RPMI8226 (cell line): ENCODE measurements at places on chromosomes 2 and 18.

DNA sequence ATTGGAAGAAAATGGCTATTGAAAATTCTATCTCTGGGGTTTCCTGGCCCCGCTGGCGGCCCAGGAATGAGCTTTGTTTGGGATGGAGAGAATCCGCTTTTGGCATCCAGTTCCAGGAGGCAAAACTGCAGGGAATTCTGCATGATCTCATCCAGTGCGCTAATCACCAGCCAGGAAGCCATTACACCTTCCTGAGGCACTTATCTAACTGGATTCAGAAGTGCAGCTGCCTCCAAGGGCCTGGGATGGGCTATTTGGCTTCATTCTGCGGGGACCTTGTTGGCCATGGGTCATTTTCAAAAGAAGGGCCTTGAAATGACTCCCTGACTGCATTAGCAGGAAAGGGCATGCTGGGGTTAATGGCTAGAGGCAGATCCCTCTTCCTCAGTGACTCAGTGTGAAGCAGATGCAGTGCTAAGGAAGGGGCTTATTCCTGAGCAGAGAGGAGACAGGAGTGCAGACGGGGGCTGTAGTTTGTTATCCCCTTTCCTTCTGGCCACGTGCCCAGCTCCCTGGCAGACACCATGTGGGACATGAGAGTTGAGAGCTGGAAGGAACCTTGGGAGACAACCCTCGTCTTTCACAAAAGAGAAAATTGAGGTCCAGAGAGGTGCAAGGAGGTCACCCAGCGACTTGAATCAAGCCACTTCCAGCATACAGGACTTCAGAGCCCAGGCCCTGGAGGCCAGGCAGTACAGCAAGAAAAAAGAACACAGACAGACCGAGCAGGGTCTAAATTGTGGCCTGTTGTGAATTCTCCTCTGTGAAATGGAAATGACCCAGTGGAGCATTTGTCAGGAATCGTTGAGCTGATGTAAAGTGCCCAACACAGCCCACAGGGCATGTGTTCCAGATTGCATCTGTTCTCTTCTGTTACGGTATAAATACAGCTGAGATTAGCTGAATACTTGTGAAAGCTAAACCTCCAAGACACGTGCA, 161.8 kb downstream of the PRKCE start:
- no peak for DNase-seq

- DNase-seq: peak; percentile 58
These were observed 14.5 kb downstream of the EPC2 start for GRCh38 chr2:148658807-148659722.

GRCh38 chr18:59516356-59517155, 157.5 kb upstream of the LMAN1 start:
- no peak for DNase-seq

GRCh38 chr18:74013955-74014354, 133.7 kb downstream of the FBXO15 start:
- DNase-seq: no peak

- DNase-seq: no peak
These were observed 584.3 kb downstream of the ADCYAP1 start for GRCh38 chr18:1488957-1489356.

GRCh38 chr2:147097747-147098146, 747.1 kb upstream of the ACVR2A start:
- DNase-seq: no peak

DNA sequence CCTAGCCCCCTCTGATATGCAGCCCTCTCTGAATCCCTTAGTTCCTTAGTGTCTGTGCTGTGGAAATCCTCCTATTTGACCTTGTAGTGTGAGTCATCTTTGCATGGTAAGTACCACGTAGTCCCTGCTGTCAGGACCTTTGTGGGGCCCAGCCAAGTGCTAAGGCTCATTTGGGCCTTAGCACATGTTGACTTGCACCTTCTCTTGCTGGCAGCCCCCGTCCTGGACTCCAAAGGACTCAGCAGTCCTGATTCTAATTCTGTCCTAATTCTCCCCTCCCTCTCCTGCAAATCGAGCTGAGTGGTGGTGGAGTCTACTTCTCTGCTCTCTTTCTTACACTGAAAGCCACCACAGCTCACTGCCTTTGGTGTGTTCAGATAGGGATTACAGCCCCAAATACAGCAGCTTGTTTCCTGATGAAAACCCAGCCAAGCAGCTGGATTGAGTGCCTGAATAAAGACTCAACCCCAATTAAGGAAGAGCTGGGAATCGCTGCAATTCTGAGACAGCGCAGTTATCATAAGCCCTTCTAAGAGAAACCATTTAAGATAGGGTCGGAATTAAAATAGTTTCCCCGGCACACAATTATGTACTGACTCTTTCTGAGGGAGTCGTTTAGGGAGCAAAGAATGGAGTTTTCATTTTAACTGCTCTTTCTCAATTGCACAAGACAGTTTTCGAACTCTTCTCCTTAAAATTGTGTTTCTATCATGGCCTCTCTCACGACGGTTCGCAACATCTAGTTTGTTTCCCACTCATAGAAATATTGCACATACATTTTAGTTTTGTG, 215.6 kb upstream of the TNP1 start:
- no peak for DNase-seq

GRCh38 chr2:83368916-83369315, 1090.2 kb downstream of the SUCLG1 start:
- no peak for DNase-seq

GRCh38 chr2:680496-680895, 3.3 kb upstream of the TMEM18 start:
- DNase-seq: no peak

DNA sequence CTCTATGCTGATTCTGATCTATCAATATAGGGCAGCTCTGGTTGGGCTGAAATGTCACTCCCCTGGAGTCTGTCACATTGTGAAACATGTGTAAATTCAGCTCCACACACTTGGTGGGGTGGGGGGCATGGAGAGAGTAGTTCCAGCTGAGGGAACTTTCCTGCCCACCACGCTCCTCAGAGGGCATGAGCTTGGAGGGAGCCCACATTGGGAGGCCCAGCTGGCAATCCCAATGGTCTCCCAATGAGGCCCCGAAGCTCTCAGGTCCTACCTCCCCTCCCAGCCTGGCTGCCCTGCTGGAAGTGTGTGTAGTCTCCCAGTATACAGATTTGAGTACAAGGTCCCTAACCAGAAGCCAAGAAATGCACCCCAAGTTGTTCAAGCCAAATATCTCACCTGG, 31.5 kb downstream of the GYPC start:
- DNase-seq: no peak
